Endothelial cell (in vitro differentiated cells): ENCODE measurements at places on chromosomes 13 and 19. TPM values are rescaled to one million over a fixed set of nuclear protein-coding genes. Genes with fewer than 3 reads are reported as not detected.

- no peak overlapping the region for H3K27ac ChIP-seq
- no peaks in the 10 kb centered on the region for H3K36me3 ChIP-seq
- H3K4me3 ChIP-seq = no peak overlapping the region
- DNase-seq = no peak
Observed at GRCh38 chr13:49357694-49358093, 86.2 kb downstream of the CAB39L start.

DNA sequence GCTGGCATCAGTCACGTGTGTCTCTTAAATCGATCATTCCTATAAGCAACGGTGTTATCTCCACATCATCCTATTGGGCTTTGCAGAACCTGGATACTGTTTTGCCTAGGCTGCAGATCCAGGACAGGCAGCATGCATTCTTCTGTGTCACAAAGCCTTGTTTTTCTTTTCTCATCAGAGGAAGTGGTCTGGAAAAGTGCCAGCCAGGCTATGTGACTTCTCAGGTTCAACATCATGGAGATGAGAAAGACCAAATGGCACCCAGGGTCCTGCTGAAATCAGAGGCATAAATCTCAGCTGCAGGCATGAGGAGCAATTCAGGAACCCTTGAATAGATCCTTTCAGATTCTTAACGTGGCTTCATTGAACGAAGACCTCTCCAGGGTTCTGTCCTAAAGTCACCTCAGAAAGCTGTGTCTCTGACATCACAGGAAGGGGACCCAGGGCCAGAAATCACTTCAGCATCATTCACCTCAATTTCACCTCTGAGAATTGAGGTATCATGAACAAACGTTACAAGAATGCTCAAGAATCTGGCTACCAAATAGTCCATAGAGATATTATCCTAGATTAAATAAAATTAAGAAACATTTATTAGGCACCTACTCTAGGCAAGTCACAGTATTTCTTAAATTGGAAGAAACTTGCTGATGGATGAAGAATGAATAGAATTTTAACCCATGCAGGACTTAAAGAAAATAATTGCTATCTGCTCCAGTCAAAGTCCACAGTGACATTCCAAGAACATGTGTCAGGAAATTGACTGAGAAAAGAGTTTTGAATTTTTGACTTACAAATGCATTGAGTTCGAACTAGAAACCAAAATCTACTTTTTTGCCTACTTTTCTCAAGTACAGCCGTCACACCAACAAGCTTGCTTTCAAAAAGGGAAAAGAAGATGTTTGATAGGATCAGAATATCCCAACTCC is 124.1 kb downstream of the COG6 start:
- H3K27me3 ChIP-seq = no peaks in the 10 kb centered on the region
- peaks cover 22% of the 10 kb centered on the region for H3K4me1 ChIP-seq
- no peaks in the 10 kb centered on the region for H3K36me3 ChIP-seq
- DNase-seq = no peak
- no peak overlapping the region for H3K27ac ChIP-seq

DNA sequence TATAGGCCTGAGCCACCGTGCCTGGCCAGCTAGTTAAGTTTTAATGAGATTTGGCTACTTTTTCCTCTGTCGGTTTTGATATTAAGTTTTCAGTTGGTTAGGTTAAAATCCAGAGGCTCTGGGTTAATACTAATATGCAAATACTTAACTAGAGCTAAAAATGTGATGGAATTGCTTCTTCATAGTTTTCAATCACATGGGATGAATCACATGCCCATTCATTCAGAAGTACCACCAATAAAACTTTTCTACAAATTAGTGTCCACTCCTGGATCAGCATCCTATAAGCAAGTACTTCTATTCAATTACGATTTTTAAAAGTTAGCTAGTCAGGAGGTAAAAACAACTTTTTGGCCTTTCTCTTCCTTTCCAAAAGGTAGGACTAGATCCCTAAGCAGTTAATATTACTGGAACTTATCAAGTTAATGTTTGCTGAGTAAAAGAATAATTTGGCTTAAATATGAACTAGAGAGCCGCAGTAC is 4.3 kb downstream of the SLC25A30 start:
- H3K36me3 ChIP-seq = no peaks in the 10 kb centered on the region
- no peak for DNase-seq
- H3K4me1 ChIP-seq = peaks cover 26% of the 10 kb centered on the region
- H3K4me3 ChIP-seq = no peak overlapping the region
- no peaks in the 10 kb centered on the region for H3K27me3 ChIP-seq

GRCh38 chr13:107144432-107144831 is 576.5 kb upstream of the ARGLU1 start:
- no peak overlapping the region for H3K27ac ChIP-seq
- H3K27me3 ChIP-seq = no peaks in the 10 kb centered on the region
- no peak overlapping the region for H3K4me3 ChIP-seq
- peaks cover 4% of the 10 kb centered on the region for H3K4me1 ChIP-seq
- H3K36me3 ChIP-seq = no peaks in the 10 kb centered on the region

GRCh38 chr19:7815325-7815724 is 14.7 kb upstream of the EVI5L start:
- peaks cover 5% of the 10 kb centered on the region for H3K36me3 ChIP-seq
- no peak overlapping the region for H3K27ac ChIP-seq
- DNase-seq = no peak
- H3K4me3 ChIP-seq = no peak overlapping the region
- H3K4me1 ChIP-seq = no peaks in the 10 kb centered on the region

DNA sequence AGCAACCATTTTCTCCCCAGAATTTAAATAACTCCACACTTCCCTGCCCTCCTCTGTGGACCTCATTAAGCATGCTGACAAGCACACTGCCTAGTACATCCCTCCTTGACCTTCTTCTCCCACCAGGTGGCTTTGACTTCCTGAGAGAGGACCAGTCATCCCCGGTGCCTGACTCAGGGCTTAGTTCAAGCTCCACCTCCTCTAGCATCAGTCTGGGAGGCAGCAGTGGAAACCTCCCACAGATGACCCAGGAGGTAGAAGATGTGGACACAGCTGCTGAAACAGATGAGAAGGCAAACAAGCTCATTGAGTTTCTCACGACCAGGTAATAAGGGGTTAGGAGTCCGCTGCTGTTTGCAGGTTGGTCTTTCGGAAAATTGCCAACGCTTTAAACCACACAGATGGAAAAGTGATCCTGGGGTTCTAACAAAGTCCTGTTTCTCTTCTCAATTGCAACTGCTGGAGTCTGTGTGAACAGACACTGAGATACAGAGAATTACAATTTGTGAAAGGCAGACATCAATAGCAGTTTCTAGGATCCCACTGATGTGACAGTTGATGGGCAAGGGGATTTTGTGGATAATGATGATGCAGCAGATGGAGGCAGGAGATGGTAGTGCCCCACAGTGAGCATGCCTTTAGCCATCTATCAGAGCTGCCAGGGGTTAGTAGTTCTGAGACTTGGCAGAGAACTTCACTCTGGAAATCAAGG is 86.7 kb downstream of the ZAR1L start:
- H3K27ac ChIP-seq = no peak overlapping the region
- no peaks in the 10 kb centered on the region for H3K36me3 ChIP-seq
- H3K27me3 ChIP-seq = peaks cover 4% of the 10 kb centered on the region
- no peak for DNase-seq
- H3K4me3 ChIP-seq = no peak overlapping the region
- H3K4me1 ChIP-seq = no peaks in the 10 kb centered on the region

GRCh38 chr19:55539090-55539984 is 2.4 kb upstream of the SBK2 start:
- H3K36me3 ChIP-seq = peaks cover 9% of the 10 kb centered on the region
- H3K4me3 ChIP-seq = no peak overlapping the region
- H3K4me1 ChIP-seq = no peaks in the 10 kb centered on the region

DNA sequence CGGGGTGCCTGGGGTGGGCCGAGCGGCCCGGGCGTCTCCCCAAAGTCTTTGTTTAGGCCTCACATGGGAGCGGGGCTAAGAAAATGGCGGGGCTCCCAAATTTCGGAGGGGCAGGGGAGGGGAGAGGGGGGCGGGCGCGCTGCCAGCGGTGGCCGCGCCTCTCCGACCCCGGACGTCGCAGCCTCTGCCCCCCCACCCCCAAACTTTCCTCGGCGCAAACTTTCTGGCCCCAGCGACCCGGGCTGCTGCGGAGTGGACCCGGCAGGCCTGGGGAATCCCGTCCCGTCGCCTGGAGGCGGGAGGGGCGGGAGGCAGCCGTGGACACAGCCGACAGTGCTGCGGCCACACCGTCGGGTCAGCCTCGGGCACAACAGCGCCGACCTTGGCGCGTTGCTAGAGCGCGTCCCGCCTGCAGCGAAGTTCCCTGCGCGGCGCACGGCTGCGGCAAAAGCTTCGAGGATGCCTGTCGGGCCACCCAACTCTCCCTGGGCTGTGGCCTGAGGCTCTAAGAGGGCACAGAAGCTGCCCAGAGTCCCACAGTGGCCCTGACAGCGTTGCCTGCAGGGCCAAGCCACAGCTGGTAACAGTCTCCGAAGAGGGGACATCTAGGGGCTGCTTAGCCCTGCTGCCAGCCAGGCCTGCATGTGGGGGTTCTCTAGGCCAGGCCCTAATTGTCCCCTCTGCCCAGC is 1.3 kb downstream of the NFIX start:
- no peak overlapping the region for H3K4me3 ChIP-seq
- H3K4me1 ChIP-seq = peaks cover 6% of the 10 kb centered on the region
- peaks cover 9% of the 10 kb centered on the region for H3K36me3 ChIP-seq
- no peak overlapping the region for H3K27ac ChIP-seq

DNA sequence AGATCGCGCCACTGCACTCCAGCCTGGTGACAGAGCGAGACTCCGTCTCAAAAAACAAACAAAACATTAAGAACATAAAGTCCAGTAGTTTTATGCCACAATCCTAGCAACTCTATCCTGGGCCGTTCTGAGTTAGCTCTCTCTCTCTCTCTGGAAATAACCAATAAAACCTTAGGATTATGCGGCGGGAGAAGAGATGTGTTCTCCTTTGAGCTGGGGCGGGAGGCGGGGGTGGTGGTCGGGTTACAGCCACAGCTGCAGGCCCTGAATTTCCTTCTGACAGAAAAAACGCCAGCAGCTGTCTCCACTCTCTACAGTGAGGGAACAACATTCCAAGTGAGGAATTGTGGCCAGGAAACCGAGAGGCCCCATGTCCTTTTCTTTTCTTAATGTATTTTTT is 9.1 kb upstream of the PNMA8A start:
- H3K27me3 ChIP-seq = peaks cover 3% of the 10 kb centered on the region
- H3K36me3 ChIP-seq = no peaks in the 10 kb centered on the region
- peak; percentile 53 for DNase-seq
- H3K4me3 ChIP-seq = no peak overlapping the region

DNA sequence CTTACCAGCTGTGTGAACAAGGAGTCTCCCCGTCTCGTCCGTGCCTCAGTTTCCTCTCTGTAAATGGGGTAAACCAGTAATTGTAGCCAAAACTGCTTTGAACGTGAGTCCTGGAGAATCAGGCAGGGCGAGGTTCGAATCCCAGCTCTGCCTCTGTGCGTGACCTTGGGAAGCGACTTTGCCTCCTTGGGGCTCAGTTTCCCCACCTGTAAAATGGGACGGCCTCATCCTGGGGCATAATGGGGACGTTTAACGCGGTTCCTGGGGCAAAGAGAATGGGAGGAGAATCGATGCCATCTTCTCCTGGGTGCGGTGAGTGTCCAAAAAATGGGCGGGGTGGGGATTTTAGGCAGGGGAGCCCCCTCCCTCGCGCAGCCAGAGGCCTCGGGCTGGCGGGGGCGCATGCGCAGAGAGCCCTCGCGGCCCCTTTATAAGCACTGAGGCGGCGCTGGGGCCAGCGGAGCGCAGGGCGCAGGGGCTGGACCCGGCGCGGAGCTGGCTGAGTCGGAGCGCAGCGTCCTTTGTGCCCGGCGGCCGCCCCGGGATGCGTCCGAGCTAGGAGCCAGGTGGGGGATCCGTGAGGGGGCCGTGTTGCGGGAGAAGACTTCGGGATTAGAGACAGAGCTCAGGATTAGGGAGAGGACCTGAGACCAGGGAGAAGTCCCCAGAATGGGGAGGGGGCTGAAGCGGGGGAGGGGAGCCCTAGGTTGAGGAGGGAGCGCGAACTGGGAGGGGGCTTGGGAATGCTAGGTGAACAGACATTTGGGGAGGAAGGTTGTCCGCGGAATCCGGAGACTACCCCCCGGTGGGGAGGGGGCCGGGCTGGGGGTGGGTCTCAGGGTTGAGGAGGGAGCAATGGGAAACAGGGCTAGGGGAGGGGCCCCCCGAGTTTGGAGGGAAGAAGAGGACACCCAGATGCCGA is at the start of gene NCAN:
Gene NCAN (plus strand): TSS at position 460 of the 922 bp plus-strand sequence. CDS start 4,996 bp downstream, outside the sequence.
- H3K36me3 ChIP-seq = peaks cover 11% of the 10 kb centered on the region
- H3K27ac ChIP-seq = no peak within 1 kb of the TSS

GRCh38 chr19:18261474-18261873 is 12.8 kb downstream of the IQCN start:
- H3K27ac ChIP-seq = no peak overlapping the region
- peaks cover 29% of the 10 kb centered on the region for H3K27me3 ChIP-seq
- DNase-seq = no peak
- H3K4me1 ChIP-seq = no peaks in the 10 kb centered on the region
- no peak overlapping the region for H3K4me3 ChIP-seq
- H3K36me3 ChIP-seq = peaks cover 6% of the 10 kb centered on the region

GRCh38 chr19:52343548-52343947 is 7.5 kb downstream of the ZNF610 start:
- peaks cover 3% of the 10 kb centered on the region for H3K27me3 ChIP-seq
- H3K27ac ChIP-seq = no peak overlapping the region
- no peaks in the 10 kb centered on the region for H3K4me1 ChIP-seq
- H3K4me3 ChIP-seq = no peak overlapping the region
- peaks cover 21% of the 10 kb centered on the region for H3K36me3 ChIP-seq
- DNase-seq = peak; percentile 66

DNA sequence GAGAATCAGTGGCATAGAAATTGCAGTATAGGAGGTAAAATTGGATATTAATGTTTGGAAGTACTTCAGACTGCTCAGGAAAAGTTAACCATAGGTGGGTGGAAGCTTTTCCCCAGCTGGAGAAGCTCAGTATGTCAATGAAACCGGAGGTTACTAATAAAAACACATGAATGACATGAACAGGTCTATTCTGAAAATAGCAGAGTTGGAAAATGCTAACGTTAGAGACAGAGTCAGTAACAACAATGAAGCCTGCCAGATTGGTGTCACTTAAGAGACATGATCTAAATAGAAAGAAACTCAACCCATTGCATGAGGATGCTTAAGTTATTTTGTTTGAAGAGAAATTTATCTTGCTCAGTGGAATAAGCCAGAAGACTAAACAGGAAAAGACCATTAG is 364.5 kb downstream of the DNAJC15 start:
- no peaks in the 10 kb centered on the region for H3K27me3 ChIP-seq
- H3K27ac ChIP-seq = no peak overlapping the region
- H3K4me3 ChIP-seq = no peak overlapping the region
- H3K4me1 ChIP-seq = no peaks in the 10 kb centered on the region
- no peaks in the 10 kb centered on the region for H3K36me3 ChIP-seq

GRCh38 chr13:77040076-77040475 is 13.1 kb upstream of the FBXL3 start:
- no peak overlapping the region for H3K4me3 ChIP-seq
- peaks cover 2% of the 10 kb centered on the region for H3K27me3 ChIP-seq
- DNase-seq = no peak

The GPALPP1 gene
- 26.1 TPM for total RNA-seq

The CAMSAP3 gene
- total RNA-seq = 9.3 TPM

The ZNF714 gene
- 16.8 TPM for total RNA-seq

The TEX29 gene
- total RNA-seq = 0.54 TPM

The MBD3L3 gene
- not detected for total RNA-seq
